Stimulated activated naive B cell treated with anti-CD40 and anti-IgM and Interleukin-4, amounts not matched to agents 10 μg/mL and 1 μg/mL and 100 μg/mL, for 72 hours (primary cell): ENCODE measurements at places on chromosomes 3 and 15.

DNA sequence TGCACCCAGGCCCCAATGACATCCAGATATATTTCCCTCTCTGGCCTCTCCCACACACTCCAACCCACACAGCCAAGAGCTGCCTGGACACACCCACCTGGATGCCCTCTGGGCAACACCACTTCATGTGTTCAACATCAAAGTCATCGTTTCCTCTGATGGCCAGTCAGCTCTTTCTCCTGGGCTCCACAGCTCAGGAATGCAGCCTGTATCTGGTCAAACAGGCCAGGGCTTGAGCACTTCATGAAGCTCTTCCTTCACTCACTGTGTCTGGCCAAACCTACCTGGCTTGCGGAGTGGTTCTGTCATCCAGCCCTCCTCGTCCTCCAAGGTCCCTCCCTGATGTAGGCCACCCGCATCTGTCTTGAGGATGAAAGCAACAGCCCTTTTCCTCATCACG is 35.8 kb upstream of the SLC6A11 start:
- DNase-seq, result no peak

DNA sequence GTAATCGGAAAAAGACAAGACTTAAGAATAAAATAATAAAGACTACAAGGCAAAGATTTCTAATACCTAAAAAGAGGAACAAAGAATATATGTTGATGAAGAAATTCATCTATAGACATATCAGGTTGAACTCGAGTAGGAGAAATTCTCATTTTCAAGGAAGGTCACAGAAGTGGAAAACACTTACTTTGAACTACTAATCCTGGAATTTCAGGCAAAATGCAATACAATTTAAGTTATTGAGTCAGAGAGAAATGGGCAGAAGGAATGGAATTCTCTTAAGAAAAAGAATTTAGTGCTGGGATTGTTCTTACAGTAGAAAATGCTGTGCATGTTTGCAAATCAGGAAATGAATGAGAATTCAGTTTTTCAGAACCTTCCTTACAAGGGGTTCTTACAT is 135.9 kb upstream of the TGFBR2 start:
- DNase-seq, result no peak

DNA sequence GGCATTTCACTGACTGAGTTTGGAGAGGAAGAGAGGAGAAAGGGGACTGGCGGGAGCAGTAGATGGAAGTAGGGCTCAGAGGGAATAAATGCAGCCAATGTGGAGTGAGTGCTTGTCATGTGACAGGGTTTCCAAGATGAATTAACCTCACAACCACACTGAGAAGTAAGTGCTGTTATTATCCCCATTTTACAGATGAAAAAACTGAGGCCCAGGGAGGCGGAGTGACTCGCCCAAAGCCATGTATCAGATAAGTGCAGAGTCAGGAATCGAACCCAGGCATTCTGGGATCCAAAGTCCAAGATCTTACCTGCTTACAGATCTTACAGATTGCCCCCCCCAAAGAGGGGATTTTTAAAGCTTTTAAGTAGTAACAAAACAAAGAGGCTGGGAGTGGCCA is 207.2 kb downstream of the SHQ1 start:
- DNase-seq, result no peak

DNA sequence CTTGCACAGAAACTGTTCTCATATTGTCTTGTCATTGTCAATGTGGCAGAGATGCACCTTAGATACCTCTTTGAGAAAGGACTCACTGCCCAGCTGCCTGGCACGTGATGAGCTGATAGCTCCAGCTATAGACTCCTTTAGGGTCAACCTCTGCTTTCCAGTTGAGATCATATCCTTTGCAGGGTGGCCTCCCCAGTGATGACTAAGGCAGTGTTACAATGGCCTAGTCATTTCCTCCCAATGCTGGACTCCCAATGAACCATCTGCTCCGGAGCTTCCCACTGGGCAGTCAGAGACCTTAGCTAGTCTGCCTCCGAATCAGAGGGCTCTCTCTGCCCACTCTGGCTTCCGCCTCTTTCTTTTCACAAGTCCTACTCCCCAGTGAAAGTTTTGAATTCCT is 79.5 kb downstream of the CHRD start:
- no peak for DNase-seq

GRCh38 chr15:38844736-38845135 is 280.1 kb upstream of the RASGRP1 start:
- no peak for DNase-seq

DNA sequence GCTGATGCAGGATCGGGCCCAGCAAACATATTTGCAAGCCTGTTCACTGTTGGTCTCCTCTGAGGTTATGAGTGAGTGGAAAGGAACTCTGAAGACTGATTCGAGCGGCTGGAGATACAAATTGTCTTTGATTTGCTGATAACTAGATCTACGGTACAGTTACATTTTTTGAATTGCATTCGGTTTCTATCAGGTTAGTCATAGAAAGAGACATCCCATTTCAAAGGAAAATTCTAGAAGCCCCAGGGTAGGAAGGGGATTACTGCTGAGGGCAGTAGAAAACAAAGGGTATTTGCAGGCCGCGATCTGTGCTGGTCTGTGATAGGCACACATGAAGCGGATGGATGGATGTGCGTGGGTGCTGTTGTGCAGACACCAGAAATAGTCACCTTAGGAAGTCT is 228.4 kb downstream of the ITPR1 start:
- no peak for DNase-seq
